DMS 273 treated with DMSO at 0.1 percent for 48 hours (cell line): ENCODE measurements at places on chromosomes 2 and 18.

DNA sequence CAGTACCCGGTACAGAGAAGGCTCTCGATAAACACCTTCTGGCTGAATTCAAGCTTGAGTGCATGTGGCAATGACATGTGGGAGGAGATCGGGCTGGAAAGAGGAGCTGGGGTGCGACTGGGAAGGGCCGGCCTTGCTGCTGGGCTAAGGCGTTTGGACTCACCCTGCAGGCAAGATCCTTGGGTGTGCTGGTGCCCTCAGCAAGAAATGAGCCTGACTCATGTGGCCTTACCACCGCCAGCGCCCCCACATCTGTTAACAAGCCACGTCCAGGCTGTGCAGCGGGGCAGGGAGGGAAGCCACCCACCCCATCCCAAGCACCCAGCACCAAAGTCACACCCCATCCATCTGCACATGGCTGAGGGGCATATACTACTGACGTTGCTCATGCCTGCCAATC, 1.3 kb downstream of the HS1BP3 start:
- no peak for DNase-seq

- no peak for DNase-seq
These were observed 364.9 kb upstream of the TMEFF2 start for GRCh38 chr2:192559587-192559986.

- DNase-seq: no peak
These were observed 411.6 kb upstream of the TCF4 start for GRCh38 chr18:55999641-56000040.

GRCh38 chr2:100195942-100196341, 53.6 kb upstream of the AFF3 start:
- DNase-seq: no peak

DNA sequence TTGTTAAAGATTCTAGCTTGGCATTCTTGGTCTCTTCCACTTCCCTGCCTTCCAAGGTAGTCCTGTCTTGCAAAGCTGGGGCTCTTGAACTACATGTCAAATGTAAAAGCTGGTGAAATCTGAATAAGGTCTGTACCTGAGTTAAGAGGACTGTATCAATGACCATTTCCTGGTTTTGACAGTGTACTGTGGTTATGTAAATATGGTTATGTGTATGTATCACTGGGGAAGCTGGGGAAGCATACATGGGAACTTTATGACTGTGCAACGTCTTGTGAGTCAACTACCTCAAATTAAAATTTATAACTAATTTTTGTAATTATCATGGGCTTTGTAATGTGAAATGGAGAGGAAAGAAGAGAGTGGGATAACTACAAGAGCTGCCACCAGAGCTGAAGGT, 81.7 kb downstream of the COL4A4 start:
- no peak for DNase-seq

DNA sequence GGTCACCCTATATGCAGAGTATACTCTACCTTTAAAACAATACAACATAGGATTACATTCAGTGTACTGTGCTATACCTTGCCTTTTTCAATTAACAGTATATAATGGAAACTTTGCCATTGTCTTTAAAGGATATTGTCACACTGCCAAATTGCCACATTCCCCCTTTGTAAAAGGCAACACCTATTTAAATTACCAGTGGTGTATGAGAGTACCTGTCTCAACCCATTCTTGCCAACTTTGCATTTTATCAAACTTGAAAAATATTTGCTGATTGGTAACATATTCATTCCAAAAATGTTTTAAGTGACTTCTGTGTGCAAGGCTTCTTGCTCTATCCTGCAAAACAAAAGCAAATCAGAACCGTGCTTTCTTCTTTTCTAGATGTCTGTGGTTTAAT, 92.9 kb downstream of the FMNL2 start:
- DNase-seq: no peak

- no peak for DNase-seq
These were observed 4.2 kb upstream of the SIX2 start for GRCh38 chr2:45013229-45014015.

DNA sequence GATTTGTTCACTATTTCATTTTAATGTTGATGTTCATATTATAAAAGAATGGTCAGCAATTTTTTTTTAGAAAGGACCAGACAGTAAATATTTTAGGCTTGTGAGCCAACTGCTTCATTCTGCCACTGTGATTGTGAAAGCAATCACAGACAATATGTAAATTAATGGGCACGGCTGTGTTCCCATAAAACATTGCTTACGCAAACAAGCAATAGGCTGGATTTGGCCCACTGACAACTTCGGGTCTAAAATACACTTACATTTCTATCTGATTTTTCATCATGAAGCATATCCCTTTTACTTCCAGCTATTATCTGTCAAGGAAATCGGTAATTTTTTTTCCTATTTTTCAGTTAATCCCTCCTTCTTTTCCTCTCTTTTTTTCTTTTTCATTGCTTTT, 182.2 kb upstream of the CDH2 start:
- DNase-seq: no peak

DNA sequence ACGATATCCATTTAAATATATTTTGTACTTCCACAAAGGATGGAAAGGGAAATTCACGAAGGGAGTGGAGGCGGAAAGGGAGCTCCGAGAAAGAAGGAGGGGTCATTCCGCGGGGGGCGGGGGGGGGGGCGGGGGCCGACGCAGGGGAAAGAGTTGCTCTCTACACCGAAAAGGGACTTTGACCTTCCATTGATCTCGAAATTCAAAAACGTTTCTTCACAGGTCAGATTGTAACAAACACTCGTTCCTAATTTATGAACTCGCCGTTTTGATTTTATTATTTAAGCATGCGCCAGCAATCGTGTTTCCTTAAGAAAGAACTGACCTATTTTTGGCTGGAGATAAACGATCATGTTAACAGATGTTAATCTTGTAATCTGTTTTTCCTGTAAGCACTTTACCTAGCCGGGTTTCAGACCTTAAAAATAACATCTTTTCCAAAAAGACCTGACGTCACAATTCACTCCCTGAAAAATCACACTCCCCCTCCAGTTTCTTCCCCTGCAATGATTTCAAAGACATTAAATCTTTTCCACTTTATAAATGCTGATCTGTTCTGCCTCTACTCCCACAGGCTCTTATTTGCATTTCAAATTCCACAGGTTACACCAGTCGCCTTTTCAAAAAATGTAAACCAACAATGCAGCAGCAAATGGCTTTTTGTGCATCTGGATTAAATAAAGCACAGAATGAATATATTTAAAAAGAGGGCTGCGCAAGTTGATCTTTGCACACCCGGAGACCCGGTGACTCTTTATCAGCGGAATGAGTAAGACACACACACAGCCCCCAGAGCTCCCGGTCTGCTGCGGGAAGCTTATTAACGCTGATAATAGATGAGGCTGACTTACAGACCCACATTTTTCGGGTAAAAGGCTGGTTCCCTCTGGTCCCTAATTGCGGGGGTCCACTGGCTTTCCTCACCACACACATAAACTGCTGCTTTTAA, 1.6 kb downstream of the ZNF516 start:
- DNase-seq: peak; percentile 65

- no peak for DNase-seq
These were observed 96.7 kb upstream of the ZCCHC2 start for GRCh38 chr18:62426191-62426488.

GRCh38 chr2:201859949-201860348, 53.6 kb downstream of the CDK15 start:
- DNase-seq: no peak

- DNase-seq: no peak
These were observed 143.9 kb upstream of the ITGA6 start for GRCh38 chr2:172283476-172283875.

- no peak for DNase-seq
These were observed 85.7 kb upstream of the UGP2 start for GRCh38 chr2:63755965-63756364.

DNA sequence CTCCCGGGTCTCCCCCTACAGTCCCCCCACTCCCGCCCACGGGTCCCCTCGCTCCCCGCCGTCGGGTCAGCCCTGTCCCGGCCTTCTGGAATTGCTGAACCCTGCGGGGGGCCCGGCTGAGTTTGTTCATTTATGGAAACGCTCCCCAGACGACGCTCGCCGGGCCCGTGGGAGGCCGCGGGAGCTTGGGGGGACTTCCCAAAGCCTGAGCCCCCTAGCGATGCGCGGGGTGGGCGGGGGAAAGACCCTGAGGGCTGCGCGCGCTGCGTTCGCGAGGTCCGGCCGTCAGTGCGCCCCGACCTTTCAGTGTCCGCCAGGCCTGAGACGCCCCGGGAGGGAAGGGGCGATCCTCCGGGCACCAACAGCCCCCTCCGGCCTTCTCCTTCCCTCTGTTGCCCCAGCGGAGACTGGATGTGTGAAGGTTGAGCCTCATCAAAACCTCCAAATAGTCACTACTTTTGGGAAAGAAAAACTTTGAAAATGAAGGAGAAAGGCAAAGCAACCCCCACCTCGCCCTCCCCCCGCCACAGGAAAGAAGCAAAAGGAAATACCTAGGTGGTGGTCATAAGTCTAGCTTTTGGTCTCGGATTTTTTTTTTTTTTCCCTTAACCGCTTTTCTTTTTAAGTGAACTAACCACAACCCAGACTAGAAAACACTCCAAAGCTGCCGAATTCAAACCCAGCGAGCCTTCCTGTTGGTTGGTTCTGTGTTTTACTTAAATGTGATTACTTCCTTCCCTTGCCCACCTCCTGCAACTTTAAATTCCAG, 509 bp upstream of the CYS1 start:
- DNase-seq: no peak

DNA sequence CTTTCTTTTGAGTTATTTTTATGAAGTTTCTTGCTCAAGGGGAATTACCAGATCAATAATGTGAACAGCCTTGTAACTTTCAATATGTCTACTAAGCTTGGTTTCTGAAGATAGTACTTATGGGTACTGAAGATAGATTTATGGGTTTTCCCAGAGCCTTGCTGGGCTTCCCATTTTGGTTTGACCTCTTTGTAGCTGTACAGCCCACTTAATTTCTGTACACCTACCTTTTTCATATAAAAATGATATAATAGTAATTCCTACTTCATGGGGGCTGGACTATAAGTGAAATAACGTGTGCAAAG, 22.2 kb downstream of the IL1R2 start:
- no peak for DNase-seq

- no peak for DNase-seq
These were observed 612 bp downstream of the DIPK1C start for GRCh38 chr18:74456349-74457042.

DNA sequence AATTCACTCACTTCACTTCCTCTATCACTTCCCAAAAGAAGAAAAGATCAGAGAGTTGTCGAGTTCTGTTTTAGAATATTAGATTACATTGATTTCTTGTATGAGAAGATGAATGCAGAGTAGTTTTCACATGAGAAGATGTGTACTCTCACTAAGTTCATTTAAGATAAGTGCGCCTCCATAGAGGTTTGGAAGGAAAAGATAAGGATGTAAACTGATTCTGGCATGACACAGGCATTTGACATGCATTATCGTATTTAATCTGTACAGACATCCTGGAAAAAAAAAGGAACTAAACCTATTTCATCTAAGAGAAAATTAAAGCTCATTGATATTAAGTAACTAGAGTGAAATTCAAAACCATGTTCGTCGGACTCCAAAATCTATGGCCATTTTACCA, 152.2 kb upstream of the CRIM1 start:
- DNase-seq: no peak

GRCh38 chr2:39898934-39899333, 119.9 kb upstream of the THUMPD2 start:
- no peak for DNase-seq

DNA sequence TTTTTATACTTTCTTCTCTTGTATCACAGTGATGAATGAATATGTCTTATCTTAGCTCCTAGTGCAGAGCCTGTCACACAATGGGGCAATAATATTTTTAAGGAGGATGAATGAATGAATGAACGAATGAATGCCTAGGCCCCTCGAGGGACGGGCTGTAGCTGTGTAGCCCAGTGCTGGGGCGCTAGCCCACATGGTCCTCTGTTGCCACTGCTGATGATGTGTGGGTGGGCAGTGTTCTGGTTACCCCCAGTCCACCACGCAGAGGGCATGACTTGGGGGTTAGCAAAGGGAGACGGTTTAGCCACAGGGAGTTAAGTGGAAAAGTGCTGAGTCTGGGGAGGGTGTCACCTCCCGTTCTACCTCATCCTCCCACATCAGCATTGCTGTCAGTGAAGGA, 134.2 kb downstream of the SMAD7 start:
- no peak for DNase-seq

GRCh38 chr2:61575447-61575859, 37.3 kb upstream of the XPO1 start:
- DNase-seq: no peak

DNA sequence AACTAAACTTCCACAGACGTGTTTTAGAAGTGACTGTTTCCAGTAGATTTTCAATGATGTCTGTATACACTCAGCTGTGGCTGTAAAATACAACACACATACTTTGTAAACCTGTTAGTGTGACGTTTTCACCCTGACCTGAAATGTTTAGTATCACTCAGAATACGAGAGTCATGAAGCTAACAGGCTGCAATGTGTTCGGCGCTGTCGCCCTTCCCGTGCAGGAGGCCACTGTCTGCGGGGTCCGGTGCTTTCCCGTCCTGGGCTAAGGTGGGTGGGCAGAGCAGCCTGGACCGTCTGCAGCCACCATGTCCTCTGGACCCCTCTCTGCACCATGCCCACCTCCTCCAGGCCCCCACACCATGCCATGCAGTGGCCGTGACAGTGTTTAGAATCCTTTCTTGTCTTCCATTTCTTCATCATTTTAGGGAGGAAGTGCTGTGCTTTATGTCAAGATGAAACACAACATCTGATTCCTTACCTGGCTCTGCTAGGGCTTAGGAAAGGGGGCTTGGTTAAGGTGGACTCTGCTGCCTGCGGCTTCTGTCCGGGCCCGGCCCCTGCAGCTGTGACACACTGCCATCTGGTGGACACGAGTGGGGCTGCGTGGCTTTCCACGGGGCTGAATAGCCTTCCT, 53.8 kb upstream of the RBM44 start:
- no peak for DNase-seq
